ENCODE measurements at places on chromosomes 3 and 15.

- no peak for DNase-seq
These were observed 66.4 kb downstream of the PRTG start for GRCh38 chr15:55676507-55676906.

- DNase-seq, result no peak
These were observed 43.1 kb downstream of the THRB start for GRCh38 chr3:24451461-24452099.

DNA sequence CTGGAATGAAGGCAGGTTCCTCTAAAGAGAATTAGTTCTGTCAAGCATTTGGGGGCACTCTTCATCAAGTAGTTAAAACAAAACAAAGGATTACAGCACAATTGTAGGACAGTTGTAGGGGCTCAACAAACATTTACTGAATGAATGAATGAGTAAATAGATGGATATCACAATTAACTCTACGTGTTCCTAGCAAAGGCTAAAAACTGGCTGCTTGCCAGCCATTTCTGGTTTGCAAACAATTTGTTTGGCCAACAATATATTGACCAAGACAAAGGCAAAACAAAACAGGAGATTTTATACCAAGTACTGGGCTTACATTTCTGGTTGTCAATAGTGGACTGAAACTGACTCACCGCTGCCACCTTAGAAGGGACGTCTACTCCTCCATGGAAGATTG is 116.8 kb downstream of the ZNF280D start:
- no peak for DNase-seq

DNA sequence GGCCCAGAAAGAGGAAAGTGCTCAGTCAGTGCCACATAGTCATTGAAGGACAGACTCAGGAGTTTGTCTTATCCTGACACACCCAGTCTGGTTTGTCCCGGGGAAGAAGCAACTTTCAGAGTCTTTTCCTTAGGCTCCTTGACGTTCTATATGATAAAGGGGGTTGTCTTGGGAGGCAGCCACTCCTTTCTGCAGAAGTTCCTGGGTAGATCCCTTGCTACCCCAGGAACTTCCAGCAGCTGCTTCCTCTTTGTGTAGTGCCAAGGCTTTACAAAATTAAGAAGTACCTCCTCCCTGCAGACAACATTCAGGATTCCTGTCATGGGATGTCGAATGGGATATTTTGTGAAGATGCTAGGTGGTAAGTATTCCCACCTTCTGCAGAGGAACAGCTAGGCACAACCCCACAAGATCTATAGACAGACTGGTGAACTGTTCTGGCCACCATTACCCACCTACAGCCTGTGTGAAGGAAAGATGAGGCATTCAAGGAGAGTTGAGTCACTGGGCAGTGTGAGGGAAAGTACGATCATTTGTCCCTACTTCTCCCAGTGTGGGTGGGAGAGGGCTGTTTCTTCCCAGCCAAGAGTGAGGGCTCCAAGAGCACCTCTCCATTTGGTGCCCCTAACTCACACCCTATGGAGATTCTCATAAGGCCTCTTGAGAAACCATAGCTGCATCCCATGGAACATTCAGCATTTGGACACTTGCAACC is 11.3 kb downstream of the TMEM266 start:
- no peak for DNase-seq

- DNase-seq, result no peak
These were observed 44.5 kb upstream of the FNDC3B start for GRCh38 chr3:171994646-171995428.

- DNase-seq, result no peak
These were observed 78.4 kb upstream of the LIMD1 start for GRCh38 chr3:45515999-45516725.

- DNase-seq, result no peak
These were observed 17.5 kb downstream of the SENP7 start for GRCh38 chr3:101495552-101495951.

GRCh38 chr3:87800516-87800915 is 258.3 kb downstream of the CGGBP1 start:
- DNase-seq, result no peak

DNA sequence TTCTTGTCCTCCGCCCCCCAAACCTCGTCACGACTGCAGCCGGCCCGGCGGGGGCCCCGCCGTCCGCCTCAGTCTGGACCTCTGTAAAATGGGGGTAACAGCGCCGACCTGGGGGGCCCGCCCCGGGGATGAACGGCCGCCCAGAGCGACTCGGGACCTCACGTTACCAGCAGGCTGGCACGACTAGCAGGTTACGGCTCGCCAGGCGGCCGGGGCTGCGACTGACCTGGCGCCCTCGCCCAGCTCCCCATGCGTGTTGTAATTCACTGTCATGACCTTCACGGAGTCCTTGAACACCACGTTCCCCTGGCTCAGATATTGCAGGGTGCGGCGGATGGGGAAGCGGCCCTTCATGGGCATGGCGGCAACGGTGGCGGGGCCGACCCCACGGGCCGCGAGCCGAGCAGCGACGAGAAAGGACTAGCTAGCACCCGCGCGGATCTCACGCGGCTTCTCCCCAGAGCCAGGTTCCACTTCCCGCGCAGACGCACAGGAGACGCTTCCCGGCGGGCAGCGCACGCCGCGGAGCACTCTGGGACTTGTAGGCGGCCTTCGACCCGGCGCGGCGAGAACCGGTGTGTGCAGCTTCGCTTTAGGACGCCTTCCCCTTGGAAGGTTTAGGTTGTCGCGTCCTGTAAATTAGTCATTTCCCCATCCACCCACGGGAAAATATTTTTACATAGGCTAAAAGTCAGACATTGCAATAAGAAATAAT is at the start of gene MRPS25:
MRPS25 (minus strand) TSS at position 481 of the 715 bp plus-strand sequence; CDS start at position 360, 121 bp downstream.
- peak; percentile 41 for DNase-seq

DNA sequence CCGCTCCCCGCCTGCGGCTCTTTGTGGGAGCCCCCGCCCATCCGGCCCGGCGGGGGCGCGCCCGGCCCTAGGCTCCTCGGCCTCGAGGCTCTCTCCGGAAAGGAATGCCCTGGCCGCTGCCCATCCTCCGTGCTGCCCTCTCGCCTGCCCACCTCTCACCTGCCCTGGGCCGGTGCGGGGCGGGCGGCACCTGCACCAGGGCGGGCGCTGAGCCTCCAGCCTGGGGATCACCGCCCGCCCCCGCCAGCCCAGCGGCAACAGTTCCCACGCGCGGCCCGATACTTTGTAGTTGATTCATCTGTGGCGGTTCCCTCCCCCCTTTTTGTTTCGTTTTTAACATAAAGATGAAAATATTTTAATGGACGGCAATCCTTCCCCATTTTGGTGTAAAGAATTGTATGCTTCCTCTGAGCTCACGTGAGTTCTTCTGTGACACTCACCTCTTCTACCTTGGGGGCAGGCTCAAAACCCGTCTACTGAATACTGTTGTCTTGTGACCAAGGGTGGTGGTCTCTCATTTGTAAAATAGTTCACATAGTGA is 1.9 kb downstream of the KLF13 start:
- DNase-seq, result no peak

- DNase-seq, result no peak
These were observed 250.7 kb upstream of the PROK2 start for GRCh38 chr3:72035606-72036005.

DNA sequence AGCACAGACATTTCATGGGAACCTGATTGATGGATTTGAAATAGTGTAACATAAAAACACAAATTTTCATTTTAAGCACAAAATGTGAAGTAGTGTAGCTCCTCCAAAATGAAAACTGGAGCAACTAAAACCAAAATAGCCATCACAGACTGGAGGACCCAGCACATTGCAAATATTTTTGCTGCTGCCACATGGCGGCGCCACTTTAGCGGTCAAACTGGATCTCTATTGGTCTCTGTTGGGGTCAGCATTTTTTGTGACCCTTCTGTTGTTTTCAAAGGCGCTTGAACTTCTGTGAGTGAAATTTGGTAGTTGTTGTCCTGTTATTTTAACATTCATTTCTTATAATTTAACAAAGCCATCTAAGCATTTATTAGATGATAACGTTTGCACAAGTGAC is 259.9 kb downstream of the IL20RB start:
- no peak for DNase-seq

- DNase-seq, result no peak
These were observed 19.0 kb upstream of the NR1I2 start for GRCh38 chr3:119762876-119763275.

DNA sequence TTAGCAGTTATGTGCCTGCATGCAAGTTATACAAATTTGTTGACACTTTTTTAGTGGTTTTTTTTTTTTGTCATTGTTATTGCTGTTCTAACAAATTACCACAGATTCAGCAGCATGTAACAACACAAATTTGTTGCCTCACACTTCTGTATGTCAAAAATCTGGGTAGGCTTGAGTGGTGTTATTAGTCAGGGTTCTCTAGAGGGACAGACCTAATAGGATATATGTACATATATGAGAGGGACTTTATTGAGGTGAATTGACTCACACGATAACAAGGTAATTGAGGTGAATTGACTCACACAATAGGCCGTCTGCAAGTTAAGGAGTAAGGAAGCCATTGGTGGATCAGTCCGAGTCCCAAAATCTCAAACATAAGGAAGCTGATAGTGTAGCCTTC is 15.0 kb upstream of the PLSCR1 start:
- no peak for DNase-seq

DNA sequence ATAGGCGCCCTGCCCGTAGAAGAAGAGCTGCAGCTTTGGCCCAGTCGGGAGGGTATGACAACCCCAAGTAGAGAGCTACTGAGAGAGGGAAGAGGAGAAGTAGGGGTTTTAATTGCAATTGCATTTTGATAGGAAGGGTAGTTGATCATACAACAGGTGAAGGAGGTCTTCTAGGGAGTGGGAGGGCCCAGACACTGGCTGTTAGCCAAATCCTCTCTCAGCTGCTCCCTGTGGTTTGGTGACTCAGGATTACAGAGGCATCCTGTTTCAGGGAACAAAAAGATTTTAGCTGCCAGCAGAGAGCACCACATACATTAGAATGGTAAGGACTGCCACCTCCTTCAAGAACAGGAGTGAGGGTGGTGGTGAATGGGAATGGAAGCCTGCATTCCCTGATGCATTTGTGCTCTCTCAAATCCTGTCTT is 408.9 kb upstream of the THBS1 start:
- peak; percentile 47 for DNase-seq

DNA sequence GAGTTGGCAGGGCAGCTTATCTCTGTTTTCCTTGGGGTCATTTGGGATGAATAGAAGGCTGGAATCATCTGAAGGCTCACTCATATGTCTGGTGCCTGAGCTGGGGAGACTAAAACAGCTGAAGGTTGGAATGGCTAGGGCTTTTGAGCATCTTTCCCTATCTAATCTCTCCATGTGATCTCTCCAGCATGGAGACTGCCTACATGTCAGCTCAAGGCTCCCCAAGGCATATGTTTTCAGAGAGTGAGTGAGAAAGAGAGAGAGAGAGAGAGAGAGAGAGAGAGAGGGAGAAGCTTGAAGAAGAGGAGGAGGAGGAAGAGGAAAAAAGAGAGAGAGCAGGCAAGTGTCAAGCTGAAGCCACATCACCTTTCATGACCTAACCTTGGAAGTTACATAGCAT is 143.4 kb downstream of the EBLN2 start:
- DNase-seq, result no peak

DNA sequence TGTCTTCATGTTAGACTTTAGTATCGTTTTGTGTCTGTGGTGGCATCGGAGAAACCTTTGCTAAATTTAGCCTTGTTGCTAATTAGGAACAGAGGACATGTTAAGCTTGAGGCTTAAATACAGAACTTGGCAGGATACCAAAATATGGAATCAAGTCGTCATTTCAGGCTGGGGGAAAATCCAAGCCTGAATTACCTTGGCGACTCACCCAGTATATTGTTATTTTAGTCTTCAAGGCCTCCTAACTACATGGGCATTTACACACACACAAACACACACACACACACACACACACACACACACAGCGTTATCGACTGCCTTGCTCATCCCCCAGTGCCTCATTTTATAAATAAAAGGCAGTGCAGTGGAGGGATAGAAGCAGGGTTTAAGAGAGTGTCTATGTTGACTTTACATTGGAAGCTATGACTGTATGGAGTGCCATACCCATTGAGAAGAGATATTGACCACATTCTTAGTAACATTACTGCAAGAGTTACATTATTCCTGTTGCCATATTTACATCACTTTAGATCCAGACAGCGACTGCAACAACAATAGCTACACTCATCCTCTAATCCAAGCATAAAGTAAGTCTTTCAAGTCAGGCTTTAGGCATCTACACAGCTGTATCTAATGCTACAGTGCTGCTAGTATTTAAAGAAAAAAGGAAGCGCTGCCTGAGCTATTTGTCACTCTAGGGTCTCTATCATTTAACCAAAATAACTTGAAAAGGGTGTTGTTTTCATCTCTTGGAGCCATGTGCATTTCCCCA is 210.8 kb upstream of the SEMA6D start:
- DNase-seq, result no peak

GRCh38 chr15:71610728-71611552 is 199.4 kb upstream of the NR2E3 start:
- no peak for DNase-seq

GRCh38 chr3:161316006-161316689 is 55.2 kb downstream of the SPTSSB start:
- DNase-seq, result no peak

- no peak for DNase-seq
These were observed 22.2 kb upstream of the TXNRD3 start for GRCh38 chr3:126676919-126677705.
